ENCODE measurements at places on chromosomes 12 and 14. TPM values are rescaled to one million over a fixed set of nuclear protein-coding genes. Genes with fewer than 3 reads are reported as not detected.

The INSM2 gene
- total RNA-seq: not detected

The FOXN4 gene
- not detected for total RNA-seq

The VPS37B gene
- total RNA-seq: 33.6 TPM

The PRICKLE1 gene
- total RNA-seq: 15.5 TPM

The CELA1 gene
- total RNA-seq: not detected

The CLEC6A gene
- not detected for total RNA-seq

The CLIP1 gene
- total RNA-seq: 29.8 TPM

The SLC10A1 gene
- total RNA-seq: not detected
